CD4-positive, alpha-beta T cell treated with Interleukin-4 for 1 hour (primary cell): ENCODE measurements at places on chromosomes 4 and X.

DNA sequence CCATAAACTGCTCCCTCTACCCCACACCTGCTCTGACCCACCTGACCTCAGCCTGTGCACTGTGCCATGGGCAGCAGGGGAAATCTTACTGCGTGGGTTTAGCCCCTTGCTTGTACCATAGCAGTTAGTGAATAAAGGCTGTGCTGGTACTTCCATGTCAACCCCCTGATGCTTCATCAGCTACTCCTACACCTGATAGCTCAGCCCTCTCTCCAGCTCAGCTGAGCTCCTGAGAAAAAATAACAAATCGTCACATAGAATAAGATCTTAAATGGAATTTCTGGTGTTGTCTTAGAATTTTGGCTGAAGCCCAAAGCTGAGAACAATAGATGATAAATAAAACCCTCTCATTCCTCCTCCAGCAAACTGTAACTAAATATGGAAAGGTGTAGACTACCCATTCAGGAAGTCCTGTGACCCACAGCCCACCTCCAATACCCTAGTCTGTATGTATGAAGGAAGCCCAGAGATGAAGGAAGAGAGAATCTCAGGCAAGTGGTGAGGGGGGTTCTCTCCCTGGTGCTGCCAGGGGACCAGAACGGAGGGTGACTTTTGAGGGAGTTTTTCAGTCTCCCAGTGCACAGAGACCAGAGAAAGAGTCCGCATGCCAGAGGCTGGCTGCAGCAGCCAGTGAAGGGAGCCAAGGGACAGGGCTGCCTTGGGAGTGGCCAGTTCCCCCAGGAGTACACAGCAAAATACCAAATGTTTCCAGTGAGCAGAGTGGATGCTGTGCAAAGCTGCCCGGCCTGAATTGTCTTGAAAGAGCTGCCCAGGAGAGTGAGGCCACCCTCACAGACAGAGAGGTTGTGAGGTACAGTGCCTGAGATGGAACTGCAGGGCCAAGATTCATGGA, 227.3 kb downstream of the QDPR start:
- no peak for DNase-seq

DNA sequence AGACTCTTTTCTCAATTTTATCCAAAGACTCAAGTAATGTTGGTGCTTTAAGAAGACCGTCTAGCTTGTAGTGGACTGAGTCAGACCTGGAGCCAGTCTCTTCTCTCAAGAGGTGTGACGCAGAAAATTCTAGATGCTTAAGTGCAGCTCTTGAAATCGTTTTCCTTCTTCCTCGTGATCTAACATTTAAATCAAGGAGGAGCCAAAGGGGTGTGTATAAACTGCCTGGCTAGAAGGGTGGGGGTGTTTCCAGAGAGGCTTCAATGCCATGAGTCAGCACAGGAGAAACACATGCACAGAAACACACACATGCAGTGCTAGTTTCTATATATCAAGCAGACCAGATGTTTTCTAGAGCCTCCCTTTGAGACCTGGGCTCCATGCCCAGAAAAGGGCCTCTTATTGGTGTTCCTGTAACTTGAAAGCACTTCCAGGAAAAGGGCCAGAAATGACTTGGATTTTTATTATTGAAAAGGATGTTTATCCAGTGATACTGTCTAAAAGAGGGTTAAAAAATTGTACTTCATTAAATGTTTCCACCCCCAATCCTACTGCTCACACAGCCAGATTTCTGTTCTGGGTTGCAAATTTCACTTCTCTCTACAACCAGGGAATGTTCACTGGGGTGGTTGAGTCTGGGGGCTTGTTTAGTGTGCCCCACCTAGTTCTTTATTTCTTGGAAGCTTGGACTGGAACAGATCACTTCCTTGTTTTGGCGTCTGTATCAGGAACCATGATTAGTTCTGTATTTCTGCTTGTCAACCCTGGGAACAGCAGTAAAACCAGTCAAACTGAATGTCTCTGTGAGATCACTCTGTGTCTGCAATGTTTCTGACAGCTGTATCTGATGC, at the start of gene CLIC2:
CLIC2 (minus strand) TSS at position 129 of the 851 bp plus-strand sequence. CDS start 187 bp downstream, outside the sequence.
- DNase-seq: peak; percentile 10

GRCh38 chr4:48664938-48665337, 115.1 kb downstream of the FRYL start:
- DNase-seq: no peak

- peak; percentile 87 for DNase-seq
Observed at GRCh38 chr4:40057586-40058091, 989 bp downstream of the N4BP2 start.

- no peak for DNase-seq
Observed at GRCh38 chrX:134444681-134445080, 15.3 kb upstream of the HPRT1 start.

DNA sequence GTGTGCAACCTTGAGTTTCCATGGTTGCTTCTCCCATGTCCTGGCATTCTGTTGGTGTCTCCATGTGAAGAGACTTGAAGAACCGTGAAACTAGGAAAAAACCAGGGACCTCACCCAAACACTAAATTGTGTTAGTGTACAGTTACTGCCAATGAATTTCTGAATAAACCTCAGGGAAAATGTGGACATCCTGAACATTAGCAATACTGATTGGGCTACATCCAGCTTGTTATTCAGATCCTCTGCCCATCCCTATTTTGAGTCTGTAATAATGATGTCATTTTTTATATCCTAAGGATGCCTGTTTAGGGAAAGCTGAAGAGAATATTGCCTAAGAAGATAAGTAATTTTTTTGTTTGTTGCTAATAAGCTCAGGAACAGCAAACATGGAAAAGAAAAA, 262.7 kb downstream of the TMA16 start:
- no peak for DNase-seq

DNA sequence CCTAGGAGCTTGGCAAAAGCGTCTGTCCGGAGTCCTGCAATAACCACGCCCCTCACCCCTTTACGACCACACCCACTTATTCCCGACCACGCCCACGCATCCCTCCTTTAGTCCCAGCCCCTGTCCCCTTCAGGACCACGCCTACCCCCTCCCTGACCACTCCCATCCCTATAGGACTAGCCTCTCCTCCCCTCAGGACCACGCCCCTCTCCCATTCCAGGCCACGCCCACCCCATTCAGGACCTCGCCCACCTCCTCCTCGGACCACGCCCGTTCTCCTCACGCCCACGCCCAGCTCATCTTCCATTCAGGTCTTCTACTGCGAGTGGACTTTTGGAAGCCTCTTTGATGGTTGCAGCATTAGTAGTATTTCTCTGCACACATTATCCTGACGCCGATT, 131.2 kb upstream of the STX18 start:
- DNase-seq: no peak

- no peak for DNase-seq
Observed at GRCh38 chr4:73432169-73433000, 3.6 kb upstream of the AFP start.

- no peak for DNase-seq
Observed at GRCh38 chr4:137070614-137071013, 461.7 kb downstream of the PCDH18 start.

DNA sequence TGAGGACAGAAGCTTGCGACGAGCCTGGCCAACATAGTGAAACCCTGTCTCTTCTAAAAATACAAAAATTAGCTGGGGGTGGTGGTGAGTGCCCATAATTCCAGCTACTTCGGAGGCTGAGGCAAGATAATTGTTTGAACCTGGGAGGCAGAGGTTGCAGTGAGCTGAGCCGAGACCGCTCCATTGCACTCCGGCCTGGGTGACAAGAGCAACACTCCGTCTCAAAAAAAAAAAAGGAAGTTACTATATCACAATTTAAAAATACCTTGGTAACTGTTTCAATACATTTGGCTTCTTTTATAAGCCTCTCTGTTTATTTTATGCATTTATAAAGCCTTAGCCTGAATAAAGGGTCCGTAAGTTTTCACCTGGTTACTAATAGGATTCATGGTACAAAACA, 46.6 kb upstream of the CHRNA9 start:
- DNase-seq: no peak

DNA sequence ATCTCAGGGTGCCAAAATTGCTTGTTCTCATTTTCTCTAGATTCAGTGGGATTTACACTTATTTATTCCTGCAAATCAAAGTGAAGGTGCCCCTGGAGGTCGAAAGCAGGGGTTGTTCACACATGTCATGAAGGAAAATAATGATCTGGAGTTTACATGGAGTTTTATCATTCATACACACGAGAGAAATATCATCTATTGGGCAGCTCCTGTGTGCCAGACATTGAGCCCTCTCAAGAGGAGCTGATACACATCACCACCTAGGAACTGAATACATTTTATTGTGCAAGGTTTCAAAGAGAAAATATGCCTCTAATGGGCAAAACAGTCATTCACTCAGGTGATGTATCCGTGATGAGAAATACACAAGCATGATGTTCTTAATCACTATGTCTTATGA, 23.5 kb downstream of the CLNK start:
- no peak for DNase-seq

DNA sequence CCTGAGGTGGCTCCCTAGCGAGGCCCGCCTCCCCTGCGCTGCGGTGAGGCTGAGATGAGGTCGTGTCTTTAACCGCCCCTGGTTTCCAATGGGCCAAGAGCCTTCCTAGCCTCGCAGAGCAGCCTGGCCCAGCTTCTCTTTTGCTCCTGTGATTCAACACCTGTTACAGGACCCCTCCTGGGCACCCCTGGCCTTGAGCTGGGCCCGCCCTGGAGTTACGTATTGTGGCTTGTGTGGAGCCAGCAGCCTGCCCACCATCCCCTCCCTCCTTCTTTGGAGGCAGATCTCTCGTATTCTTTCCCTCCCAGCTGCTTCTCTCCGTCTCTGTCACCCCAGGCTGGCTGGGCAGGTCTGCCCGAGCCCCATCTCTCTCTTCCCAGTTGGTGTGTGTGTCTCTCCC, 19.3 kb upstream of the UBA1 start:
- DNase-seq: no peak

DNA sequence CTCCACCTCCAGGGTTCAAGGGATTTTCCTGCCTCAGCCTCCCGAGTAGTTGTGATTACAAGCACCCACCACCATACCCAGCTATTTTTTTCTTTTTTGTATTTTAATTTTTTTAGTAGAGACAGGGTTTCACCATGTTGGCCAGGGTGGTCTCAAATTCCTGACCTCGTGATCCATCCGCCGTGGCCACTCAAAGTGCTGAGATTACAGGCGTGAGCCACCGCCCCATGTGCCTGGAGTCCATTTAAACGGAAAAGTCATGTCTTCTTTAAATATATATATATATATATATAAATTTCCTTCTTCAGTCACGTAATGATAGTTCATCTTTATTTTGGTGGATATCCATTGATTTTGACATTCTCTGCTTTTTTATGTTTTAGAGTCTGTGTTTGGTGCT, 264.0 kb upstream of the PITX2 start:
- no peak for DNase-seq

- DNase-seq: no peak
Observed at GRCh38 chrX:48558271-48558670, 16.0 kb upstream of the RBM3 start.

GRCh38 chr4:173170182-173170778, 1.7 kb downstream of the GALNT7 start:
- DNase-seq: no peak

- DNase-seq: no peak
Observed at GRCh38 chrX:2614911-2615310, 76.2 kb upstream of the CD99 start.

- DNase-seq: no peak
Observed at GRCh38 chr4:155604718-155605626, 61.7 kb upstream of the GUCY1A1 start.

- DNase-seq: no peak
Observed at GRCh38 chr4:85058551-85058950, 92.1 kb upstream of the WDFY3 start.

DNA sequence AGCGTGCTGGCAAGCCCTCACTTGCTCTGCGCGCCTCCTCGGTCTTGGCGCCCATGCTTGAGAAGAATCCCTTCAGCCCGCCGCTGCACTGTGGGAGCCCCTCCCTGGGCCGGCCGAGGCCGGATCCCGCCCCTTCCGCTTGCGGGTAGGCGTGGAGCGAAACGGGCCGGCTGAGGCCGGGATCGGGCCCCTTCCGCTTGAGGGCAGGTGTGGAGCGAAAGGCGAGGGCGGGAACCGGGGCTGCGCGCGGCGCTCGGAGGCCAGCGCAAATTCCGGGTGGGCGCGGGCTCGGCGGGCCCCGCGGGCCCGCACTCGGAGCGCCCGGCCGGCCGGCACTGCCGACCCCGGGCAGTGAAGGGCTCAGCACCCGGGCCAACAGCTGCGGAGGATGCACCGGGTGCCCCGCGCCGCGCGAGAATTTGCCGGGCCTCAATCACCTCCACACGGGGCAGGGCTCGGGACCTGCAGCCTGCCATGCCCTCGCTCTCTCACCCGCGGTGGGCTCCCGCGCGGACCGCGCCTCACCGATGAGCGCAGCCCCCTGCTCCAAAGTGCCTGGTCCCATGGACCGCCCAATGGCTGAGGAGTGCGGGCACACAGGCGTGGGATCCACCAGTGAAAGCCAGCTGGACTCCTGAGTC, 58.1 kb upstream of the GBA3 start:
- no peak for DNase-seq

- DNase-seq: no peak
Observed at GRCh38 chrX:25659317-25659716, 478.8 kb upstream of the MAGEB18 start.

- DNase-seq: no peak
Observed at GRCh38 chr4:23033796-23034195, 341.1 kb downstream of the GBA3 start.

DNA sequence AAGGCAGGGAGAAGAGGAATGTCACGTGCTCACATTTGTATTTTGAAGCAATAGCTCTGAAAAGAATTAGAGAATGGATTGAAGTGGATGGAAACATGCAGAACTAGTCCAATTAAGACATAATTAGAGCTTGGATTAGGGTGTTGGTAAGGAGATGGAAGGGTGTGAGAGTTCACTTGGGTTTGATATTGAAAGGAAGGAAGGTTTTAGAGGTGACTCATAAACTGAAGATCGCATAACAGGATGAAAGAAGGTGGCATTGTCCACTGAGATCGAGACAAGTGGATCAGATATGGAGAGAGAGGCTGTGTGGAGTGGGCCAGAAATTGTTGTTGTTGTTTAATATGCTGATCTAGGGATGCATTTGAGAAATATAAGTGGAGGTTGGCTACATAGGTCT, 244.0 kb upstream of the SMIM31 start:
- no peak for DNase-seq

GRCh38 chr4:122602277-122603142, 18.4 kb downstream of the IL21 start:
- DNase-seq: no peak

DNA sequence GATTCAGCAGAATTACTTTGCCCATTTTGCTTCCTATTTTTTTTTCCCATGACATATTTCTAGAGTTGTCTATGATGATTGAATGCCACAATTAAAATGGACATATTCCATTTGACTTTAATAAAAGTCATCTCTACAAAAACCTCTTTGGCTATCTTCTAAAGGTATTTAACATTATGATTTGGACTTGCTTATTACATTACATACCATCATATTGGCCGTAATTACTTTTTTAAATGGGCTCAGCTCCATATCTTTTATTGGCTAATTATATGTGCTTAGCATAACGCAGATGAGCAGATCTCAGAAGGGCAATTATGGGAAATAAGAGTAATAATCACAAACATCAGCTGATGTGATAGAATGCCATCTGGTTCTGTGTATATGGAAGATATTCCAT, 4.5 kb upstream of the LNX1 start:
- no peak for DNase-seq
